Stimulated activated CD8-positive, alpha-beta memory T cell treated with anti-CD3 and anti-CD28 coated beads, Interleukin-7, amount 100 ng/mL, for 1 hour (primary cell): ENCODE measurements at places on chromosomes 3 and 15.

DNA sequence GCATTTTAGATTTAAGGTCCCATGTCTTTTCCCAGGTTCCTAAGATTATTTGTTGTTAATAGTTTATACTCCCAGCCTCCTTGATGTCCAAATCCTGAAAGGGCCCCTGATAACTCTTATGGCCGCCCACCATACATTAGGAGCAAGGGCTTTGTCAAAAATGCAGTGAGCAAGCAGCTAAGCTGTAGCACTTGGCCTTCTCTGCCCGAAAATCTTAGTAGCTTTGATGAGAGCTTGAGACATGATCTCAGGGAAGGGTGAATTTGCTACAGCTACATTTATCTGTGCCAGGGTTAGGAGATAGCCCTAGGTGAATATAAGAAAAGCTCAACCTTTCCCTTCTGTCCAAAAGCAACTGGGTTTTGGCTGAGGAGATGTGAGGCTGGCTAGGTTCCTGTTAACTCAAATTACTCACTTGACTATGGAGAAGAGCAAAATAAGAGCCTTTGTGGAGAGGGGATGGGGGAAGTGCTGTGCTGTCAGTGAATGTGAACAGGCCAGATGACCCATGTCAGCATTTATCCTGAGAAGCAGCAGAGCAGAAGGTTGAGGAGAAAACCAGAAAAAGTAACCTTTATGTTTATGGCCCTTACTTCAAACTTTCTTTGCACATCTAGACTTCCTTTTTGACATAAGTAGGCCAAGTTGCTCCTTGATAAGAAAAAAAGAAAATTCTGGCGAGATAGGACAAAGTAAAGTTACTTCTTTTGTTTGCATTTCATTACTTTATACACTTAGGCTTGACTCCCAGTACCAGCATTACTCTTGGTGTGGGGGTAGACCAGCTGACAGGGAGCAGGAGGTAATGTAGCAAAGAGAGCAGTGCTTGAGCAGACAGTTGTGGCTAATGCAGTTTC is 21.1 kb downstream of the MAPK6 start:
- DNase-seq, result no peak

GRCh38 chr3:59288951-59289350 is 239.1 kb upstream of the CFAP20DC start:
- no peak for DNase-seq

GRCh38 chr3:141797819-141798447 is 34.7 kb downstream of the GRK7 start:
- DNase-seq, result no peak

- DNase-seq, result no peak
These were observed 39.9 kb upstream of the PARL start for GRCh38 chr3:183924543-183924942.

DNA sequence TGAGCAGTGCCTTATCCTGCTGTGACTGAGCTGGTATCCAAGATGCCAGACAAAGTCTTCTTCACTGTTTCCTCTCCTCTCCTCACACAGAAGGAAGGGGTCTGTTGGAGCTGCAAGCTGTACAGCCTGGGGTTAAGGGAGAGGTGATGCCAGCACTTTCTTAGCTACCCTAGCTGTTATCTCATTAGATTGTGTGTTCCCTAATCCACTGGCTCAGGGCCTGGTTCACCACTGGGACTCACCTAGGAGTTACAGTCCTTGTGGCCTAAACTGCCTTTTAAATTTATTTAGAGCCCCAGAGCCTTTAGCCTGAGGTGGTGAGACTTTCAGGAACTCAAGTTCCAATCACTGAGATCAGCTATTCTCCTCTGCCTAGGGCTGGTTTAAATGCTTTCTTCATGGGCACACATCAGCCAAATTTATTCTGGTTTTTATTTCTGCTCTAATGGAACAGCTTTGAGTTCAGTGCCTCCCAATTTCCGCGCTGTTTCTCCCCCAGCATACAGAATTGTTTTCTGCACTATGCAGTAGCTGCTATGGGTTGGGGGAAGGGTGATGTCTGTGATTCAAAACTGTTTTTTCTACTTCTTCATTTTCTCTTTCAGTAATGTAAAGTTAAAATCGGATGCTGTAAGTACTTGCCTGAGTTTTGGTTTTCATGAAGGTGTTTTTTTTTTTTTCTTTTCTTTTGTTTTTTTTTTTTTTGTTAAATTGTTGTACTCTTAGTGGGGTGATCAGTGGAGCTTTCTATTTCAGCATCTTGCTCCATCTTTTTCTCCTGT is 198.8 kb downstream of the DOCK3 start:
- no peak for DNase-seq
